ENCODE measurements at places on chromosomes 11 and 22.

- DNase-seq, result no peak
These were observed 117.3 kb upstream of the CTSC start for GRCh38 chr11:88454881-88455280.

DNA sequence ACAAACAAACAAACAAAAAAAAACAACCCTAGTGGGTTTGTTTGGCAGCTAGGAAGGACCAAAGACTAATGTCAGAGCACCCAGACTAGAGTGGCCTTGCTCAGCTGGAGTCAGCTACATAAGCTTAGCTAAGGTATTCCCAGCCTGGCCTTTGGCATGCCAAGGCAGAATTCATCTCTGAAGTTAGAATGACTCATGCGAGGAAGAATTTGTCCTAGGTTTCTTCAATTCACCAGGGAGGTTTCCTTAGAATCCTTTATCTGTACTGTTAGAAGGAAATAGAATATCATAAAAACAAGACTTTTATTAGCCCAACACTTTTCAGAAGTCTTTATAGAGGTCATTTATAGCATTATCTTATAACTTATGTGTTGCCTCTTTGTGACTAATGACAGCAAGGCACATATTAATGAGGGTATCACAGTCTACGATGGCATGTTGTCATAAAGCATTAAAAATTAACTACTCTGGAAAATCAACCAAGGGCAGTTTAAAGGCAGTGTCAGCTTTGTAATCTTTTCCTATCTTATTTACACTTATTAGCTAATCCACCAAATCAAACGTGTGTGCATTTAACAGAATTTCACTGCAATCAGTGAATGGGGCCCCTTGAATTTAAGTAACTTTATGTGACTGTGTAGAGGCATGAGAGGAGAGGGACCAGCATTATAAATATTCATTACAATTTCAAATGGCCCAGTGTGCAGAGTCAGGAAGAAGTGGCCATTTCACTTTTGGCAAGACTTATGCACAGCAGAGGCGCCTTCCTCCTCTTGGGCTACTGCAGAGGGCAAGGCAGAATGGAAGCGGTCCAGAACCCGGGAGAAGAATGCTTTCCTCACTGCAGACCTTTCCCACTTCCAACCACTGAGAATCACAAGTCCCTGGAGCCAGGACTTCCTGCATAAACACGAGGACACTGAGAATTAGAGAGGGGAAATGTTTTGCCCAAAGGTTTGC lies 36.3 kb downstream of the SLC5A1 start:
- DNase-seq, result no peak

DNA sequence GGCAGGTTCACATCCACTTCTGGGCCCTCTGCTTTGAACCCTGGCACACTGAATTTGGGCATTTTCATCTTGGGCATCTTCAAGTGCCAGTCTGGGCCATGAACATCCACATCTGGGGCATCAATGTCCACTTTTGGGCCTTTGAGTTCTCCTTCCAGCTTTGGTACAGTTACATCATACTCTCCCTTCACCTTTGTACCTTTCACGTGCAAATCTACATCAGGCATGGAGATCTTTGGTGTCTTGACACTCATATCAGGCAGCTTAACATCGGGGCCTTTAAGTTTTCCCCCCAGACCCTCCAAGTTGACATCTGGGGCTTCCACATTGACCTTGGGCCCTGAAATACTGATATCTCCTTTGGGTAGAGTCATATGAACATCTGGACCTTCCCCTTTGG lies 14.5 kb downstream of the AHNAK start:
- no peak for DNase-seq

DNA sequence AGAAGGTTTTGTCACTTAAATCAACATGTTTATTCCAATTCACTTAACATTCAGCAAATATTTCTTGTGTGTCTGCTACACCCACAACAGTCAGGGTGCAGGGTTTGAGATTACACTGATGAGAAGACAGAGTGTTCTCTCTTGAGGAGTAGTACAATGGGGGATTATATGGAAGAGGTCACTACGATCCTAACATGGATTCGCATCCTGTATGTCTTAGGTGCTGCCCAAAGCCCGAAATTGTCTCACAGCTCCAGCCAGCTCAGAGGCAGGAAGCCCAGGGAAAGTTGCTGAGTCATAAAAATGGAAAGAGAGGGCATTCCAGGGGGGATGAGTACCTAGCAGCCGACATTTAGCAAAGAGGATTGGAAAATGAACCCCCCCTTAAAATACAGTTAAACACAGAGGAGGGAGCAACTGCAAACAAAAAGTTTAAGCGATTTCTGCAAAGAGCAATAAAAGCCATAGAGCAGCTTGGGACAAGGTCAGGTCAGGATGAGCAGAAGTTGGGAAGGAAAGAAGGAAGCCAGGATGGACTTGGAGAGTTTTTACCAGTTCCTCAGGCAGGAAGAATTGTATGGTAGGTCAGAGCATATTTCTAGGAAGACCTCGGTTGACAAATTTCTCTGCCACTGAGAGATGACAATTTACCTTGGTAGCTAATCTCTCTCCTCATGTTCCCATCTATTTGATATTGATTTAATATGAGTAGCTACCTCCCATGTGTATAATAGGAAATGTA lies 49.5 kb downstream of the IGLL5 start:
- DNase-seq, result no peak

GRCh38 chr22:44648821-44649565 lies 53.0 kb upstream of the PRR5 start:
- DNase-seq, result no peak

- no peak for DNase-seq
These were observed 2.1 kb upstream of the APOA5 start for GRCh38 chr11:116793772-116794097.

DNA sequence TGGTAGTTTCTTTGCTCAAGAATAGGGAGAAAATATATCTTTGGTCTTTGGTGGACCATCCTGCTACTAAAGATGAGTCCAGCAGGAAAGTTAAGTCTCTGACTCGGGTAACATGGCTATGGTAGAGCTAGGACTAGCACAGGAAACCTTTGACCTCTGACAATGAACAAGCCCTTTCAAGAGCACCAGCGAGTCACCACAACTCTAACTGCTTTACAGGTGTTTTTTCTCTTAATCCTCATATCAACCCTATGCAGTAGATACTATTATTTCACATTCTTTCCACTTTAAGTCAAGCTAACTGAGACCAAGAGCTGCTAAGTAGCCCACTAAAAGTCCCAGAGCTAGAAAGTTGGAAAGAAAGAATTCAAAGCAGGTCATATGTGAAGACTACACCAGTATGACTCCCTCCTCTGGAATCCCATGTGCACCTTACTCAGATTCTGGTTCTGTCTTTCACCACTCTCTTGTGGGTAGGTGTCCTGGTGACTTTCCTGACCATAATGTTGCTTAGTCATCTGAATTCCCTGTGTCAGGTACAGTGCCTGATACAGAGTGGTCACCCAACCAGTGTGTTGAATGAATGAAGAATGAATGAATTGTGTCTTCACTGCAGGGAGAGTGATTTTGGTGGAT lies 53.8 kb upstream of the ME3 start:
- DNase-seq, result no peak

DNA sequence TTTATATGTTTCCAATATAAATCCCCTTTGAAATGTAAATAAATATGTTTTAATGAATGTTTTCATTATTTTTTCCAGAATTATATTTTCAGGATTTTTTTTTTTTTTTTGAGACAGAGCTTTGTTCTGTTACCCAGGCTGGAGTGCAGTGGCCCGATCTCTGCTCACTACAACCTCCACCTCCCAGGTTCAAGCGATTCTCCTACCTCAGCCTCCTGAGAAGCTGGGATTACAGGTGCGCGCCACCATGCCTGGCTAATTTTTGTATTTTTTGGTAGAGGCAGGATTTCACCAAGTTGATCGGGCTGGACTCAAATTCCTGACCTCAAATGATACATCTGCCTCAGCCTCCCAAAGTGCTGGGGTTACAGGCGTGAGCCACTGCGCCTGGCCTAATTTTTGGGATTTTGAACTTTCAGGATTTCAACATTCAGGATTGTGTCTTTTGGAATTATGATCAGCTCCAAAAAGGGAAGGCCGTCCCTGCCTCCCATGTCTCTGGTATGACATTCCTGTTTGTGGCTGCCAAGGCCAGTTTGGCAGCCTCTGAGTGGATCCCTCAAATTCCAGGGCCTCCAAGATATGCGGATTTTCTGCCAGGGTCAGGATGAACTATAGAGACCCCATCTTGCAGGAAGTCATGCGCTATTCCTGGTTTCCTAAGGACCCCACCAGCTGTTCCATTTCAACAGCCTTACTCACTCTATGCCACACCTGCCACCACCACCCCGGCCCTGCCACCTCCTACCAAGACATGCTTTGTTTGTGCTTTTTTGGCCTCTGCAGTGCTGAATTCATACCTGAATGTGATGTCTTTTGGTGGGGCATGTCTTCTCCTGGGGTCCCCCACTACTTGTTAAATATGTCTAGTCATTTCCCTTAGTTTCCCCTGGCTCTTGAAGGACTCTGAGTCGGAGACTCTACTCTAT lies 21.9 kb upstream of the TMPRSS4 start:
- no peak for DNase-seq

DNA sequence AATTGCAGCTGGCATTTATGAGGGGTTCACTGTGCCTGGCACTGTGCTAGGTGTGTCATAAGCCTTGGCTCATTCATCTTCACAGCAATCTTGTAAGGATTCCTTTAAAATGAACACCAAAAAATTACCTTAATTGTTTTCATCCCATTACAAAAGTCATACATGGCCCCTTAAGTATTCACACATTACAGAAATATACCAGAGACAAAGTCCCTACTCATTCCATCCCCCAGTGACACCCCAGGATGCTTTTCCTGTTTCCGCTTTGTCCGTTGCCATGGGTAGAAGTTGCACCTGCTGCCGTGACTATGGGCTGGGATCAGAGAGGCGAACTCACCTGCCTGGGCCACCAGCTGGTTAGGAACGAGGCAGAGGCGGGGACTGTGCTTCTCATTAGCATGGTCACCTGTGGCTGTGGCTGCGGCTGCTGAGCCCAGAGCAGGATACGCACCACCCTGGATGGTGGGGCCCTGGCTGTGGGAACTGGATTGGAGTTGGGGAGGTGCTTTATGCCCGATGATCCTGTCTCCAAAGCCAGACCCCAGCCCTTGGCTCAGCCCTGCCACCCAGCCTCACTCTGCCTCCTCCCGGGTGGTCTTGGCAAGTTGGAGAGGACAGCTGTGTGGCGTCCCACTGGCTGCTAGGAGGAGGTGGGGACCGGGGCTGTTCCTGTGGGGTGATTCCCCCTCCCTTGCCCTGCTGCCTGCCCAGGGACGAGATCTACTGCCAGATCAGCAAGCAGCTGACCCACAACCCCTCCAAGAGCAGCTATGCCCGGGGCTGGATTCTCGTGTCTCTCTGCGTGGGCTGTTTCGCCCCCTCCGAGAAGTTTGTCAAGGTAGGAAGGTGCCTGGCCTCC lies 60.8 kb downstream of the MYO7A start:
- no peak for DNase-seq

DNA sequence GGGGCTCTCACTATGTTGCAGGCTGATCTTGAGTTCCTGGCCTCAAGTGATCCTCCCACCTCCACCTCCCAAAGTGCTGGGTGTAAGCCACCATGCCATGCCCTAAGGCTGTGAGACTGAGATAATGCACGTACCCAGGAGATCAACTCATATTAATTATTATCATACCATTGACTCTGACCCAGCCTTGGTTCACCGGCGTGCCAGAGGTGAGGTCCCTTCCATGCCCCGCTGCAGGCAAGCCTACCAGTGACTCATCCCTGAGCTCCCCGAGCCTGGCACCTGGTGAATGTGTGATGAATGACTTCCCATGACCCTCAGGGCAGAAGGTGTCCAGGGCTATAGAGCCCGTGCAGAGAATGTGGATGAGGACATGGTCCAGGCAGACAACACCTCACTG lies 12.1 kb downstream of the GAL3ST1 start:
- DNase-seq, result no peak

DNA sequence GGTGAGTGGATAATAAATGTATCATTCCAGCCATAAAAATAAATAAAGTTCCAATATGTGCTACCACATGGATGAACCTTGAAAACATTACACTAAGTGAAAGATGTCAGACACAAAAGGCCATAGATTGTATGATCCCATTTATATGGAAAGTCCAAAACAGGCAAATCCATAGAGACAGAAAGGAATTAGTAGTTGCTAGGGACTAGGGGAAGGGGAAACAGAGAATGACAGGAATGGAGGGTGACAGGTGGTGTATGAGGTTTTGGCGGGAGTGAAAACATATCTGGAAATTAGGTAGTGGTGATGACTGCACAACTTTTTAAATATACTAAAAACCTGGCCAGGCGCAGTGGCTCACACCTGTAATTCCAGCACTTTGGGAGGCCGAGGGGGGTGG lies 15.2 kb upstream of the CARD10 start:
- DNase-seq, result no peak

GRCh38 chr11:46321757-46322156 lies 25.5 kb upstream of the DGKZ start:
- no peak for DNase-seq

- DNase-seq, result no peak
These were observed 123.1 kb downstream of the CCDC81 start for GRCh38 chr11:86497836-86498235.

- no peak for DNase-seq
These were observed 55.7 kb upstream of the SHANK2 start for GRCh38 chr11:71307811-71308645.

- DNase-seq, result no peak
These were observed 68.9 kb upstream of the HEPHL1 start for GRCh38 chr11:93952082-93952780.

DNA sequence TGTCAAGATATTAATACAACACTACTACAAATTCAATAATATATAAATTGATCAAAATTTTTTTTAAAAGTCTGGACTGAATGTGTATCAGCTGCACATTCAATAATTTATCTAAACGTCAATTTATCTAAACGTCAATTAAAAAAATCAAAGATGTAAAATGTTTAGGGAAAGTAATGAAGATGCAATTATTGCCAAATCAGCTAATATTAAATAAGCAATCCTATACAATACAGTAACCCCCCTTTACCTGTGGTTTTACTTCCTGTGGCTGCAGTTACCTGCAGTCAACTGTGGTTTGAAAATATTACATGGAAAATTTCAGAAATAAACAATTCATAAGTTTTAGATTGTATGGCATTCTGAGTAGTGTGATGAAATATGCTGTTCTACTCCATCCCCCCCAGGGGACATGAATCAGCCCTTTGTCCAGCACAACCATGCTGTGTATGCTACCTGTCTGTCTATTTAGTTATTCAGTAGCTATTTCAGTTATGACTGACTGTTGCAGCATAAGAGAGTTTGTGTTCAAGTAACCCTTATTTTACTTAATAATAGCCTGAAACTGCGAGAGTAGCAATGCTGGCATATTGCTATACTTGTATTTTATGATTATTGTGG lies 72.2 kb downstream of the CWF19L2 start:
- DNase-seq, result no peak

- no peak for DNase-seq
These were observed 30.4 kb upstream of the SHANK2 start for GRCh38 chr11:71282581-71283351.

- no peak for DNase-seq
These were observed 20.1 kb downstream of the SUN2 start for GRCh38 chr22:38735465-38736256.

- DNase-seq, result no peak
These were observed 161.8 kb downstream of the CASP12 start for GRCh38 chr11:104736502-104736901.

DNA sequence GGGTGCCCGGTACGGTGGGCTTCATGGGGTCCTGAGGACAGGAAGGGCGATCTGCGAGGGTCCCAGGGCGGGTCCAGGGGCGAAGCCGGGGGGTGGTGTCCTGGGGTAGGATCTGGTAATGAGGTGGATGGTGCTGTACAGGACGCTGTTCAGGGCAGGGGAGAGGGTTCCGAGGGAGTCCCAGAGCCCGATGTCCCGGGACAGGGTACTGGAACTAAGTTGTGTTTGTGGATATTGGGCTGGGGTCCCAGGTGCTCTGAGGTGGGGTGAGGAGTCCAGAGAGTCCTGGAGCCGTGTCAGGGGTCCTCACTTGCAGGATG lies 426 bp downstream of the LZTR1 start:
- no peak for DNase-seq

Data from GM10248 (cell line).